ENCODE measurements at places on chromosomes 5 and 9.

DNA sequence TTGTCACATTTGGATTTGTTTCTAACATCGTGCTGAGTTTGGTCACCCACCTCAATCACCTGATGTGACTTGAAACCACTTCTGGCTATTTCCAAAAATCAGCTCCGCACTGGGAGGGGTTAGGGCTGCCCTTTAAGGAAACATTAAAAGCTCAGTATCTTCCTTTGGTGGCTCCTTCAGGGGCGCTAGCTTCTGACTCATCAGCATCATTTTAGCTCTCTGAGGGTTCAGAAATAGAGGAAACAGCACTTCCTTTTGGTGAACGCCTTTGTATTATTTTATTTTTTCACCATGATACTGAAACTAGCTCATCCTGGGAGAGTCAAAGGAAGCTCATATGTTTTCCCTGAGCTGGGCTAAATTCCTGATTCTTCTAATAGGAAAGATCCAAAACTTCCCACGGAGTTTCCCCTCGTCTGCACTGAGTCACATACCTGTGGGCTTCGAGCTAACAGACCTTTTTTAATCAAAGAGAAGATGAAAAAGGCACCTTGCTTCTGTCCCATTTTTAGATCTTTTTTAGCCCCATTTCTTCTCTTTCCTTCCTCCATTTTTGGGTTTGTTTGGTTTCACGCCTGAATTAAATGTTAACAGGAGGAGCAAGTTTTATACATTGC is 48.2 kb downstream of the ROPN1L start:
- DNase-seq, result no peak

GRCh38 chr5:122773619-122774018 is 1.3 kb upstream of the SNX2 start:
- no peak for DNase-seq

GRCh38 chr9:123238365-123238764 is 30.0 kb downstream of the STRBP start:
- no peak for DNase-seq

GRCh38 chr5:130957151-130957550 is 207.9 kb downstream of the HINT1 start:
- no peak for DNase-seq

DNA sequence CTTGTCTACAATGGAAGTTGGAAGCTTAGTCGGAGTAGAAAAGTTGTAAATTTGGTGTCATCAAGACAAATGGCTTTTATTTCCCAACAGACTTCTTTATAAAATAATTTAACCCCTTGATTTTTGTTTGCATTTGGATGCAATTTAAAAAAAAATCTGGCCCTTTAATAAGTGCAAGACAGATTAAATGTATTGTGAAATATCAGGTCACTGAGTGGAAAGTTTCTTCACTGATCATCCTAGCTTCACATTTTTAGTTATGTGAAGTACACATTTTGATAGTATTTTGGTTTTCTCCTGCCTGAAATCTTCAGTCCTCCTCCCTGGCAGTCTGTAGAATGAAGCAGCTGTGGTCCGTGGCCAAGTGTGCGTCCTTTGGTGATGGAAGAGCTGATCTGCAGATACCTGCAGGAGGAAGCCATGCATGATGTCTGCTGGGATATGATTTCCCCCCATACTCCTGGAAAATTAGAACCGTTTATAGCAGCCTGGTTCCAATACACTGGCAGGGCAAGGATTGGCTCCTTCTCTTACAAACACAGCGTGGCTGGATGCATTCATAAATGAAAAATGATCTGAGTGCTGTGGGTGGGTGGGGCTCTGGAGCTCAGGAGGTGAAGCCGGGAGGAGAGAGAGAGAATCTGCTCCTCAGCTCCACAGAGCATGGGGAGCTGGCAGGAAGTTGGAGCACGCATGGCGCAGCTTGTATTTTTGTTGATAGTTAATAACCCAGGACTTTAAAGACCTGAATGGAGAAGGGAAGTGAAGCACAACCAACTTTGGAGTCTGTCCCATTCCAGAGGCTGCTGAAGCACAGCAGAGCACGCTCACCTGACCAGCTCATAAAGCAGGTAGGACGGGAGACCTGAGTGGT is 238.4 kb downstream of the GOLPH3 start:
- DNase-seq, result no peak

GRCh38 chr9:137055385-137056364 is 1.8 kb upstream of the ENTPD2 start:
- DNase-seq, result no peak

GRCh38 chr5:165906871-165907270 is 2384.6 kb upstream of the WWC1 start:
- no peak for DNase-seq

DNA sequence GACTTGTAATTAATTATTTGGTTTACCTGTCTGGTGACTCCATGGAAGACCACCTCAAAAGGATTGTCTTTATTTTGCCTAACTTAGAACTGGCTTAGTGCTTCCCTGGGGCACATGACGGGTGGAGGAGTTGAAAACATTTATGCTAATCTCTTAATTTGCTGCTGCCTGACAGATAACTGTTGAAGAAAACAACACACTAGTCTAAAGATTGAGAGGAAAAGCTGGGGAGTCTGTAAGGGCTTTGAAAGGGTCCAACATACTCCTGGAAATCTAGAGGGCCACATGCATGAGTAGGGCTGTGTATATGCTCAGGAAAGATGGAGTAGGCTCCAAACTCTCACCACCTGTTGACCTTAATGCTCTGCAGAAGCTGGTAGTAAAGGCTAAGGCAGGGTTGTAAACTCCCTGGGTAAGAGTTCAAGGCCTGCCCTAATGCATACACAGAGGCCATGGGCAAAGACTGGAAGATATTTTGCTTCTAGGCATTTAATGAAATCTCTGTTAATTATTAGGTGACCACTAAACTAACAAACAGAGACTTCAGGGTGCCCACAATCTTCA is 40.7 kb downstream of the NR3C1 start:
- no peak for DNase-seq

GRCh38 chr5:91277093-91277626 is 106.0 kb downstream of the ARRDC3 start:
- no peak for DNase-seq

GRCh38 chr5:103057208-103058130 is 62.5 kb downstream of the GIN1 start:
- no peak for DNase-seq

DNA sequence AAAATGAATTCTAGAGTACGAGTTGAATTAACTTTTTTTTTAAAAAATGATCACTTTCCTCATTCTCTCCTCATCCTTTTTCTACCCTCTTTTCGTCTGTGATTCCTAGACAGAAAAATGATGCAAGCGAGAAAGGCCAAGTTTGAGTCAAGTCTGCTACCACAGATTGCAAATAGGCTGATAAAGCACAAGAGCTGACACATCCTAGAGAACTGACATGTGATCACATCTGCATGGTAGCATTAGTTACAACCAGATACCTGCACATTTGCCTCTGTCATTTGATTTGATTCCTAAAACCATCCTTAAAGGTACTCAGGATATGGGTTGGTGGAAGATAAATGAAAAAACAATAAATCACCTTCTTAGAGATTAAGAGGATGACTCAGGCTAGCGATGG is 225.4 kb upstream of the PPP1R2B start:
- DNase-seq, result no peak

- no peak for DNase-seq
Observed at GRCh38 chr9:21482213-21482612, at the start of gene IFNE. Gene IFNE (minus strand): TSS chr9:21482313. CDS start chr9:21481694, 619 bp downstream.

DNA sequence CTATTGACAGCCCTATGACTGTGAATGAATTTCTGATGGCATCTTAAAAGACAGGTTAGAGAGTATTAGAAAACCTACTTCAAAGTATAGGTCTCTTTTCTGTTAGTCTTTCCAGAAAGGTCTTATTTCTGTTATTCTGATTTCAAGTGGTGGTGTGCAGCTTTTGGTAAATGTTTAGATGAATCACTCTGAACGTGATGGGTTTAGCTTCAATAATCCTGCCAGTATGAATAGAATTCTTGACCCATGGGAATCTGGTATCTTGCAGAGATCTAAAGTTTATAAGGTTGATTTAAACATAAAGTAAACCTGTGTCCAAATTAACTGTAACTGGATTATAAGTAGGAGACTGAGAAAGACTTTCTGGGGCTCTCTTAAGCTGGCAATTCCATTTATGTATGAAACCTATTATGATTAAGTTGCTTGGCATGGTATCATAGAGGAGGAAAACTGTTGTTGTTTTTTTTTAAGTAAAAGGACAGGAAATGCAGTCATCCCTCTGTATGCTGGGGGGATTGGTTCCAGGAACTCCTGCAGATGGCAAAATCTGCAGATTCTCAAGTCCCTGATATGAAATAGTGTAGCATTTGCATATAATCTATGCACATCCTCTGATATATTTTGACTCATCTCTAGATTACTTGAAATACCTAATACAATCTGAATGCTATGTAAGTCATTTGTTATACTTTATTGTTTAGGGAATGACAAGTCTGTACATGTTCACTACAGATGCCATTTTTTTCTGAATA is 77.0 kb upstream of the ADAMTS19 start:
- DNase-seq, result no peak

- DNase-seq, result no peak
Observed at GRCh38 chr9:108467653-108468324, 388.0 kb downstream of the ACTL7B start.

DNA sequence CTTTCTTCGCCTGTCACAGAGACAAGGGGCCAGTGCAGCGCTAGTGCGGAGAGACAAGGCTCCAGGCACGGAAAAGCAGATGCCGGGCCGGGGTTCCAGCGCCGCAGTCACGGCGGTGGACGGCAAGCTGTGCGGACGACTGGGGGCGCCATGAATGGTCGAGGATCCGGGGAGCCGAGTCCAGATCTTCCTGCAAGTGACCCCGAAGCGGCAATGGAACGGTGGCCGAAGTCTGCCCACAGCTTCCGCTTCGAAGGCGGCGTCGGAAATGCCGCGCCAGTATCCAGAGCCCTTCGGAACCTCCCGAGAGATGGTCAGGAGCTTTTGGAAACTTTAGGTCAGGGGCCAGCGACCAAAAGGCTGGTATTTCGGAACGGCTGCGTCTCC is 601 bp upstream of the FAF2 start:
- DNase-seq, result no peak

GRCh38 chr5:172123269-172123692 is 64.7 kb downstream of the STK10 start:
- DNase-seq, result no peak

DNA sequence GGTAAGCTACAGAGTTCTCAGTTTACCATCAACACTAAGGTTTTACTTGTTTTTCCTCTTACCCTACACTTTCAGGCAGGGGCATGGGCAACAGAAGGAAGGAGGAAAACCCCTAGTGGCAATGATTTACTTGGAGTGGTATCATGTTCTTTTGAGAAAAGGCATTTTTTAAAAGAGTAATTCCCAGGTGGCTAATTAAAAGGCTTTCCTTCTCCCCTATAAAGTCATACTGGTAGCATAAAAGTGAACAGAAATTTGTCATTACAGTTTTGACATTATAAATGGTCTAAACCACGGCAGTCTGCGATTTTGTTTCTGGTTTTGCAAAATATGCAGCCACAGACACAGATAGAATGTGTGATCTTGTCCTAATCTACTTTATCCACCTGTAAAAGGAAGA is 30.9 kb upstream of the OR2K2 start:
- no peak for DNase-seq

DNA sequence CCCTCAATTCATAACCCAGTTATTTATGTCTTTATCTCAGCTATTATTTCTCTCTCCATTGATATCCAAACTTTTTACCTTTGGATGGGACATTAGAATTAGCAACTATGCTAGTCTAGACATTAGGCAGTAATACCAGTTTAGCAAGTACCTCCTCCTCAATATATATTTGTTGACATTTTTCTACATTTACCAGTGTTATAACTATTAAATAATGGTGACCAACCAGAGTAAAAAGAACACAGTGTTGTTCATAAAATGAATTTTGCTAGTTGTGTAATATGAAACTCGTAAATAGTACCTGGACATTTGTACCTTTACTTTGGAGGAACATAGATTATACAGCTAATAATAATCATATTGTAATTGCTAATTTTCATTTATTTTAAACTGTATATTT is 554.6 kb upstream of the CDH6 start:
- DNase-seq, result no peak
